ENCODE measurements at places on chromosomes 7 and 10. TPM values are rescaled to one million over a fixed set of nuclear protein-coding genes. Genes with fewer than 3 reads are reported as not detected.

GRCh38 chr7:8178353-8178752 is 83.6 kb downstream of the ICA1 start:
- DNase-seq, result no peak

- no peak for DNase-seq
These were observed 181.3 kb downstream of the WDR11 start for GRCh38 chr10:121032460-121032859.

DNA sequence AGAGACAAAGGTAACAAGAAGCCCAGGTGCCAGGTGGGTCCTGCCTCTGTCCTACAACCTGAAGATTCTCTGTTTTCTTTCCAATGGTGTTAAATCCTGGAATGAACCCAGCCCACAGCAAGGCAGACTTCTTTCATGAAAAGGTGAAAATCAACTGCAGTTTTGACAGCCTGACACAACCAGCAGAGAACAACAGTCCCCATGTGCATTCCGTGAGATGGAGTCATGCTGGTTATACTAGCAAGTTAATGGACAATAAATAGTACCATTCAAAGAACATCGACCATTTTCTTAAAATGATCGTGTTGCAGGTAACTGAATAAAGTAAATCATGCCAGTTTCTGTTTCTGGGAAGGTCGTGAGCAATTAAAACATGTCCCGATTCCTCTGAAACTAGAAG is 131.5 kb downstream of the SFMBT2 start:
- no peak for DNase-seq

GRCh38 chr10:54691331-54691730 is 109.7 kb downstream of the PCDH15 start:
- no peak for DNase-seq

DNA sequence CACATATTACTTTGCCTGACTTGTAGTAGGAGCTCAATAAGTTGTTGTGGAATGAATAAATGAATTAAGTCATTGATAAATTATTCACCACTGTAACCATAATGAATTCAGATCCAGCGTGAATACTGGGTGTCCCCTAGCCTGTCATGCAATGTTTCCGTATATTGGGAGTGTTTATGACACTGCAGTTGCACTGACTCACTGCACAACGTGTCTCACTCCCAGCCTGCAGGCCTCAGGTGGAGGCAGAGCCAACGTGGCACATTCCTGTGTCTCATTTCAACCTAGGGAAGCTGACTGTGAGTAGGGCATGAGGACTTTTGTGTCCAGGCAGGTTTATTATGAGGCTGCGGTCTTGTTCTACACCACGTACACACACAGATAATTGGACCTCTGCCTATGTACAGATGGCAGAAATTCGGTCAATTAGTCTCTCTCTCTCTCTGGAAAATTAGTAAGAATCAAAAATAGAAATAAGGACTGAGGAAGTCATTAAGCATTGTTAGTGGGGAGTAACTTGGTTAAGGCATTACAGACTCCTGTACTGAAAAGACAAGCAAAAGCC is 299.1 kb upstream of the IGFBP3 start:
- no peak for DNase-seq

- DNase-seq, result no peak
These were observed 22.3 kb downstream of the CALML5 start for GRCh38 chr10:5476918-5477525.

DNA sequence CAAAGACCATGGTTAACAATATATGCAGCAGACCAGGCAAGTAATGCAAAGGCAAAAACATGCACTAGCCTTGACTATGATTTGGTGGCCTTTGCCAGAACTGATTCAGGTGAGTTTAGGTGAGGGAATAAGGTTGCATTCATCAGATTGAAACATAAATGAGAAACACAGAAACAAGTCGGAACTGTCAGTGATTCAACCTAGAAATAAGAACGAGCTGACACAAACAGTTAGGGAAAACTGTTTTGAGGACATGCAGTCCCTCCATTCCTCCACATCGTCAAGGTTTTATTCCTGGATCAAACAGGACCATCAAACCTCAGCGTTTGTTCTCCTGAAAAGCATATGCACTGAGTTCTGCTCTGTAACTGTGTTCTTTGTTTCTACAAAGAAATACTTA is 1.8 kb downstream of the ZNF248 start:
- DNase-seq, result no peak

- DNase-seq, result no peak
These were observed 144.8 kb downstream of the ICA1 start for GRCh38 chr7:8117195-8117594.

DNA sequence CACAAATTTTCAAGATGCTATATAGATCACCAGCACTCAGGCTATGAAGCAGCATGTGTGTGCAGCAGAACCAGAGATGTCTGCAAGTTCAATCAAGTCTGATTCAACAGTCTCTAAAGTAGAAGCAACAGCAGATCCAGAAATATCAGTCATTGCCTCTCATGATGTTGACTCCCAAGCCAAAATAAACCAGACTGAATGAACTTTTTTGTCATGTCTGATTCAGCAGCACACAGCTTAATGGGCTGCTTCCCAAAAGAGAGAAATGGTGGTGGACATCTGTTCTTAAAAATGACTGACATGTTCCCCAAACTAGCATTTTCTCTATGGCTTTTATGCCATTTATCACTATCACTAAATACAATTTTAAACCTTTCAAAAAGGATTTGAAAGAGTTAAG is 53.8 kb downstream of the TMEM26 start:
- no peak for DNase-seq

KNDC1 gene
- polyA plus RNA-seq, result 0.07 TPM

IDI2 gene
- polyA plus RNA-seq, result 0.22 TPM

VAX1 gene
- not detected for polyA plus RNA-seq

All from heart right ventricle (tissue), 16 donors.